ENCODE measurements at places on chromosomes 2 and 18. TPM values are rescaled to one million over a fixed set of nuclear protein-coding genes. Genes with fewer than 3 reads are reported as not detected.

The KLHL30 gene
- total RNA-seq: 0.12 TPM

DNA sequence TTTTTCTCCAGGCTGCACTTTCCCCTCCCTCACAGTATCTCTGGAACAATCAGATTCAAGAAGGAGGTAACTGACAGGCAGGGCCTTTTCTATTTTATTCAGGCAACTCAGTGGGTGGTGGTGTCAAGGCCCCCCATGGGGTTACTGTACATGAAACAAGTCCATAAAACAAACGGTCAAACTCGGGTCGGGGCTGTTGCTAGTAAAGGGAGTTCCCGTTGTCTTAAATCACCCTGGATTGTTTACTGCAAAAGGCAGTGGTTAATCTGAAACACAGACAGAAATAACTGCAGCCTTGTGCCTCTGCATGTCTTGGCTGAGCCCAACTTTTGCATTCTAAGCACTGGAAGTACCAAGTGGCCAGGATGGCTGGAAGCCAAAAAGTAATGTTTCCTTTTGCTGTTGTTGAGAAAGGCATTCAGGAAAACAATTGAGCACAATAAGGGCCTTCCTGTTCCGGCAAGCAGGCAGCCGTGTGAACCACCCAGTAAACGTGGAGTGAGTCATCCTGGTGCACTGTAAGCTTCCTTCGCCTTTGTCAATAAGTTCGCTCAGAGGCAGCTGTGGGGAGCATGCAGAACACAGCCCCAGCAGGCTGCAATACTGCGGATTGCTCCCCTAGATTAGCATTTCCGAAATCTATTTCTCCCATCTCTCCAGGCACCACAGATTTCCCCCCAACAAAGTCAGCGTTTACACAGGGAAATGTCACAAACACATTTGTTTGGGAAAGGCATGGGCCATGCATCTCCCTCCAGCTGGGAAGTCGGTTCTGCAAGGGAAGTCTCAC is 149.6 kb downstream of the IRS1 start:
- DNase-seq: no peak

DNA sequence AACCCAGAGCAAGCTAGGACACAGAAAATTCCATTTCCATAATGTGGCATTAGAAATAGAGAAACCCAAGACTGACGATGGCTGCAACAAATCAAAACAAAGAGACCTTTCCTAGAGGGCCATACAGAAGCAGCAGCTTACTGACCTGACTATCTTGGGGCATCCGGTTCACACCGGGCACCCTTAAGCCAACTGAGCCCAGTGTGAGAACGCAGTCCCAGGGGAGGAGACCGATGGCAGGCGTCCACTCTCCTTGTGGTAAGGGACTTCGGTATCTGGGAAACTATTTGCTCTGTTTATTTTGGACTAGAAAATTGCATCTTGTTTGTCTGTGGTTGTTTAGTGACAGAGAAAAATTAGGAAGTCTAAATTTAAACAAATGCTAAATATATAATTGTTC is 244.8 kb upstream of the COPS8 start:
- DNase-seq: no peak

The CDCA7 gene
- total RNA-seq: 3.2 TPM

DNA sequence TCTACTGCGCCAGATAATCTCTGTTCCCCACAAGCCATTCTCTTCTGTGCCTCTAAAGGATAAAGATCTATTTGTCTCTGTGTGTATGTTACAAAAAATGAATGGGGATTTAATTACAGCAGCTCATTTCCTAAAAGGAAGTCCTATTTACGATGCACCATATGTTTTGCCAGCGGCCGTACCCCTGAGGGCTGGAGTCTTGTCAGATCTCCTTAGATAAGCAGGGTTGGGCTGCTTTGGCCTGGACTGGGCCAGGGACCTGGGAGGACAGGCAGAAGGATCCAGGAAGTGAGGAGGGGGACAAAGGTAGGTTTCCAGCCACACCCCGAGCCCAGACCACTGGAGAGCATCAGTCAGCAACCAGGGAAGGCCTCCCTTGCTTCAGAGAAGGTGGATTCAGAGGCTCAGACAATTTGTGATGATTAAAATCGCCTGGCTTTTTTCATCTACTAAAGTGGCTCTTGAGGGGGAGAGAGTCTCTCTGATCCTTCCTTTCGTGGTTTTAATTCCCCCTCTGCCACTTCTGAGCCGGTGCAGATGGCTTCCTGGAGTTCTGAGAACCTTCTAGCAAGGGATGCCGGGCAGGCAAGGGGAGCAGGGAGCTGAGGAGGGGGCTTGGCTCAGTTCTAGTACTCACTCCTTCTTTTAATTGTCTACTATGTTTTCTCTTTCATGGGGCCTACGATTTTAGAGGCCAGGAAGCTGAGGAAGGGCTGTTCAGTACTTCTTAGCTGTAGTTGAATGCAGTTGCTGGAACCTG is 42.1 kb downstream of the MYCN start:
- DNase-seq: no peak

GRCh38 chr2:223943561-223944008 is 1.6 kb downstream of the WDFY1 start:
- DNase-seq: no peak

The HOXD12 gene
- not detected for total RNA-seq

DNA sequence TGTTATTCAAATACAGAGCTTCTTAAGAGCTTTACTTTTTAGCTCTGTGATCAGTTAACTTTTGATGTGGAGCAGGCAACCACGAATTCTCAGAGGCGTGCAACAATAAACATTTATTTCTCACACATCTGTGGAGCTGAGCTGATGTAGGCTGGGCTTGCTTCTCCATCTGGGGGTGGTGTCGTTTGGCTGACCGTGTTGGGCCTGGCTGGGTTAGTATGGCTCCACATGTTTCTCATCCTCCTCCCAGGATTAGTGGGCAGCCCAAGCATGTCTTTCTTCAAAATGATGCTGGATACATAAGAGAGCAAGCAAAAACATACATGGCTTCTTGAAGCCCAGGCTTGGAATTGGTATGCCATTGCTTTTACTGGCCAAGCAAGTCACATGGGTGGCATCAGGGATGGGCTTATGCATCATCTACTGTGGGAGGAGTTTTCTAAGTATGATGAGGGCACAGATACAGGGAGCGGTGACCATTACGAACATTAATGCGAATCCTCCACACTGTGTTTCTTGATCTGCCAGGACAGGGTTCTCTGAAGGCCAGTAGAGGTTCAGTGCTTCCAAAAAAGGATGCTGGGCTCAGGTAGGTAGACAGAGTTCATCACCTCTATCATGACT is 157.0 kb upstream of the TNP1 start:
- no peak for DNase-seq

- no peak for DNase-seq
These were observed 248.9 kb upstream of the RBBP8 start for GRCh38 chr18:22684268-22684667.

Measured in B cell (primary cell).